Progenitor cell of endocrine pancreas (in vitro differentiated cells): ENCODE measurements at places on chromosomes 16 and 17. TPM values are rescaled to one million over a fixed set of nuclear protein-coding genes. Genes with fewer than 3 reads are reported as not detected.

Gene SNAI3
- total RNA-seq, result 1.2 and 1.9 TPM in 2 replicates

DNA sequence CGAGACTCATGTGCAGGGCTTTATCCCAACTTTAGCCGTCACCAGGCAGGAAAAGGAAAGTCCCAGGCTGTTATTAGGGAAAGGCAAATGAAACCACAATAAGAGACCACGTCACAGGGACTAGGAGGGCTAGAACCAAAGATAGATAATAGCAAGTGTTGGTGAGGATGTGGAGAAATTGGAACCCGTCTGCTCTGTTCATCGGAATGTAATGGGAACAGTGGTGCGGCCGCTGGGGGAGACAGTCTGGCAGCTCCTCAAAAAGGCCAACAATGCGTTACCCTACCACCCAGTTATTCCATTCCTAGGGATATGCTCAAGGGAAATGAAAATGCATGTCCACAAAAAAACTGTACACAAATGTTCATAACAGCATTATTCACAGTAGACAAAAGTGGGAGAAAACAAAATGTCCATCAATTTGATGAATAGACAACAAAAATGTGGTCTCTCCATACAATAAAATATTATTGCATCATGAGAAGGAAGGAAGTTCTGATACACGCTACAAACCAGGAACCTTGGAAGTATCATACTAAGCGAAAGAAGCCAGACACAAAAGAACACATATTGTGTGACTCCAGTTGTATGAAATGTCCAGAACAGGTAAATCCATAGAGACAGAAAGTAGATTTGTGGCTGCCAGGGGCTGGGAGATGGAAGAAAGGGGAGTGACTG, 19.5 kb upstream of the USP10 start:
- H3K27me3 ChIP-seq, result peaks cover 32% of the 10 kb centered on the region
- H3K4me1 ChIP-seq, result no peaks in the 10 kb centered on the region
- H3K36me3 ChIP-seq, result no peaks in the 10 kb centered on the region
- no peak overlapping the region for H3K4me3 ChIP-seq

- H3K4me3 ChIP-seq, result no peak overlapping the region
- H3K27ac ChIP-seq, result peak overlapping the region; percentile 71
- no peaks in the 10 kb centered on the region for H3K36me3 ChIP-seq
- peaks cover 6% of the 10 kb centered on the region for H3K27me3 ChIP-seq
- no peak for DNase-seq
- peaks cover 8% of the 10 kb centered on the region for H3K4me1 ChIP-seq
These were observed 67.5 kb upstream of the IRX6 start for GRCh38 chr16:55256412-55257016.

DNA sequence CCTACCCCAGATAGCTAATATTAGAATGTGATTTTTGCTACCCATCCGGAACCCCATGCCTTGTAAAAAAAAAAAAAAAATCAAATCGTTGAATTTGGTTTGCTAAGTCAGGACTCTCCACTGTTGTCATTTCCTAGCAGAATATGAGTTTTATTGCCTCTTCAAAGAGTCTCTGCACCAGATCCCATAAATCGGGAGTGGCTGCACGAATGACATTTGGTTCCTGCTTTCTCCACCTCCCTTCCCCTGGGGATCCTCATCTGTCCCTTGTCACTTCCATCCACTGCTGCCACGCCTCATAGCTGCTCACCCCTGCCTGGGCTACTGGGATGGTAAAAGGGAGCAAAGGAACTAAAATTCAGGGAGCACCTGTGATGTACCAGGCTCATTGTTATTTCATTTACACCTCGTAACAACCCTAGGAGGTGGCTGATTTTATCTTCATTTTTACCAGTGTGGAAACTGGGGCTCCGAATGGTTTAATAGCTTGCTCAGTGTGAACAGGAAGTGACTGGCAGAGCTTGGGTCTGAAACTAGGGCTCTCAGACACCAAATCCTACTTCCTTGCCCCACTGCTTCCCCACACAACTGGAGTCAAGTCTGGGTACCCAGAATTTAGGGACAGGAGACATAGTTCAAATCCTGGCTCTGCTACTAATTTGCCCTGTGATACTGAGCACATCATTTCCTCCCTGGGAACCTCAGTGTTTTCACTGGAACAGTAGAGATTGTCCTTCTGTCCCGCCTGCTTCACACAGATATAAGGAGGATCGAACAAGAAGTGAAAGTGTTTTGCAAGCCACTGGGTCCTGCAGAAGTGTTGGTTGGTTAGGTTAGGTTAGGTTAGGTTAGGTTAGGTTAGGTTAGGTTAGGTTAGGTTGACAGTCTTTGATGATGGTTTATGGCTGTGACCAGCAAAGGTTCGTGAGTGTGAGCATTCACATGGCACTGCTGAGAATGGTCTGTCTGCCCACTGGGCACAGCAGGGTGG, 585 bp upstream of the KRT36 start:
- no peak overlapping the region for H3K4me3 ChIP-seq
- peaks cover 40% of the 10 kb centered on the region for H3K27me3 ChIP-seq
- DNase-seq, result no peak

DNA sequence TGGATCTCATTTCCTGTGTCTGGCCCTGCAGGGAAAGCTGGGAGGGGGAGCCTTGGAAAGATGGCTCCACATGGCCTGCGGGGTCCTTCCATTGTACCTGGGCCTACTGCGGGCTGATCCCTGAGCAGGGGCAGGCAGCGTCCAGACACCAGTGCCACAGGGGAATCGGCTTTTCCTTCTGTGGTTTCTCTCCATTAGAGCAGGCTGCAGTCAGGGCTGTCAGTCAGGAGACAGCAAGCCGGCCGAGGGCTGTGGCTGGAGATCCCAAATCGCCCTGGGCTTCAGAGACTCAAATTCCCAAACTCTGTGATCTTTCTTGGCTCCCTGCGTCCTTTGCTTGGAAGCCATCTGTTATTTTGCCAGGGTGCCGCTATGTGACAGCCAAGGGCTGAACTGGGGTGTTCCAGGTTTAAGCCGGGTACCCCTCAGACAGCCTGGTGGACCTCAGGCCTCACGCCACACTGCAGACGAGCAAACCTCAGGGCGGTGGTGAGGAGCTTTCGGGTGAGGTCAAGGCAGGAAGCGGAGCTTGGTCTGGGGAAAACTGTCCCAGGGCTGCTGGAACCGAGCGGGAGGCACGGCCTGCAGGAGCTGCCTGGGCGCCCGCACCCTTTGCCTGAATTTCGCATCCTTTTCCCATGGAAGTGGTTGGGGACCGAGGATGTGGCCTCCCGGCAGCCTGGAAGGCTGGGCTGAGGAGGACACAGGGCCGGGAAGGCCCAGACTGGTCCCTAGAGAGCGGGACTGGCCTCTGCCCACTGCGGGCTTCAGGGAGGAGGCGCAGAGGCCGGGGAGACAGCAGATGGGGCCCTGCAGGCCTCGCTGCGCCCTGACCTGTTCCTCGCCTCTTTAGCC, 1.5 kb upstream of the CPNE7 start:
- DNase-seq, result no peak
- peaks cover 57% of the 10 kb centered on the region for H3K27me3 ChIP-seq
- no peaks in the 10 kb centered on the region for H3K36me3 ChIP-seq
- H3K4me1 ChIP-seq, result peaks cover 4% of the 10 kb centered on the region
- H3K27ac ChIP-seq, result no peak overlapping the region
- no peak overlapping the region for H3K4me3 ChIP-seq

Gene EXOC3L1
- total RNA-seq, result not detected in 2 replicates

DNA sequence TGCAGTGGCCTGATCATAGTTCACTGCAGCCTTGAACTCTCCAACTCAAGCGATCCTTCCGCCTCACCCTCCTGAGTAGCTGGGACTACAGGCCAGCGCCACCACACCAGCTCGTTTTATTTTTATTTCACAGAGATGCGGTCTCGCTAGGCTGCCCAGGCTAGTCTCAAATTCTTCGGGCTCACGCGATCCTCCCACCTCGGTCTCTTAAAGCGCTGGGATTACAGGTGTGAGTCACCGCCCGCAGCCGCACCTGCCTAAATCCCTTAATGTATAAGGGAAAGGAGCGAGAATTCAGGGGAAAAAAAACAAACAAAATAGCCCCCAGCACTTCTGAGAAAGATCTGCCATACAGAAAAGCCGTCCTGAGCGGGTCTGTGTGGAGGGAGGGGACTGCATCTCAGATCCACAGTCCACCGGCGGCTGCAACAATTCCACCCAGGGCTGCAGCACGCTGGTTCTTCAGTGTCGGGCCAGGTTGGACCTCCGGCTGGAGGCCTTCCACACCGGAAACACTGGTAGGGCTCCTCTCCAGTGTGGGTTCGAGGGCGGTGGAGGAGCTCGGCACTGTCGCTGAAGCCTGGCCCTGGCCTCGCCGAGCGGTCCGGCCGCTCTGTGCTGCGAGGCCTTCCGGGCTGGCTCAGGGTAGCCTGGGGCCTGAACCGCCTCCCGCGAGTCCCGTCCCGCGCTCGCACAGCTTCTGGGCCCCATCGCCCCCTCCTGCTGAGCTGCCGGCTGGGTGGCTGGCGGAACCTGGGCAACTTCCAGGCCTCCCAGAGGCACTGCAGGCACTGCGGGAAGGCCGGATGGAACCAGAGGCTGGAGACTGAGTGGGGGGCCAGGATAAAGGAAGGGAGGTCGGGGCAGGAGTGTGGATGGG, 7.0 kb downstream of the ZNF843 start:
- H3K4me1 ChIP-seq, result no peaks in the 10 kb centered on the region
- peaks cover 4% of the 10 kb centered on the region for H3K27me3 ChIP-seq
- no peak overlapping the region for H3K4me3 ChIP-seq
- no peak for DNase-seq
- H3K27ac ChIP-seq, result no peak overlapping the region

Gene SCARF1
- total RNA-seq, result 0.43 and 0.69 TPM in 2 replicates

GRCh38 chr16:89823087-89823823, 5.0 kb upstream of the SPIRE2 start:
- H3K4me1 ChIP-seq, result peaks cover 25% of the 10 kb centered on the region
- no peaks in the 10 kb centered on the region for H3K27me3 ChIP-seq
- H3K4me3 ChIP-seq, result no peak overlapping the region
- DNase-seq, result no peak
- H3K27ac ChIP-seq, result peak overlapping the region; percentile 97
- H3K36me3 ChIP-seq, result peaks cover 3% of the 10 kb centered on the region

Gene NPIPB6
- total RNA-seq, result 5.7 and 7.0 TPM in 2 replicates

Gene ALOX12B
- total RNA-seq, result 0.41 and 0.60 TPM in 2 replicates

Gene CCDC92B
- 0.87 and 1.3 TPM in 2 replicates for total RNA-seq

DNA sequence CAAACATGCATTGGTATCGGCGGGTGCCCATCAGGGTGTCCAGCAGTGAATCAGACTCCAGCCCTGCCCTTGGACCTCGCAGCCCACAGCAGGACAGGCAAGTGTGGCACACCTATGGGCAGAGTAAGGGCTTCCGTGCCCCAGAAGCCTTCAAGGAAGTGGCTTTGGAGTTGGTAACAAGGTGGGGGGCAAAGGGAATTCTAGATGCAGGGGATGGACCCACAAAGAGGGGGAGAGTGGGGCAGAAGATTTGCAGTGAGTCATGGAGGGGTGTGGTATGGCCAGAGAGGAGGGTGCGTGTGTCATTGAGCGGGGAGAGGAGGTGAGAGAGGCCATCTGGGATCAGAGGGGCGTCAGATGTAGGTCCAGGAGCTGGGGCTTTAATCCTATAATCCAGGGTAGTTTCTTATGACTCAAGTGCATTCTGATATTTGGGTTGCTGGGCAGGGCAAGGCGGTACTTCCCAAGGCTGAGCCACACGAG, 8.5 kb upstream of the SPNS2 start:
- H3K36me3 ChIP-seq, result no peaks in the 10 kb centered on the region
- DNase-seq, result no peak
- no peaks in the 10 kb centered on the region for H3K27me3 ChIP-seq
- H3K27ac ChIP-seq, result no peak overlapping the region
- peaks cover 5% of the 10 kb centered on the region for H3K4me1 ChIP-seq

DNA sequence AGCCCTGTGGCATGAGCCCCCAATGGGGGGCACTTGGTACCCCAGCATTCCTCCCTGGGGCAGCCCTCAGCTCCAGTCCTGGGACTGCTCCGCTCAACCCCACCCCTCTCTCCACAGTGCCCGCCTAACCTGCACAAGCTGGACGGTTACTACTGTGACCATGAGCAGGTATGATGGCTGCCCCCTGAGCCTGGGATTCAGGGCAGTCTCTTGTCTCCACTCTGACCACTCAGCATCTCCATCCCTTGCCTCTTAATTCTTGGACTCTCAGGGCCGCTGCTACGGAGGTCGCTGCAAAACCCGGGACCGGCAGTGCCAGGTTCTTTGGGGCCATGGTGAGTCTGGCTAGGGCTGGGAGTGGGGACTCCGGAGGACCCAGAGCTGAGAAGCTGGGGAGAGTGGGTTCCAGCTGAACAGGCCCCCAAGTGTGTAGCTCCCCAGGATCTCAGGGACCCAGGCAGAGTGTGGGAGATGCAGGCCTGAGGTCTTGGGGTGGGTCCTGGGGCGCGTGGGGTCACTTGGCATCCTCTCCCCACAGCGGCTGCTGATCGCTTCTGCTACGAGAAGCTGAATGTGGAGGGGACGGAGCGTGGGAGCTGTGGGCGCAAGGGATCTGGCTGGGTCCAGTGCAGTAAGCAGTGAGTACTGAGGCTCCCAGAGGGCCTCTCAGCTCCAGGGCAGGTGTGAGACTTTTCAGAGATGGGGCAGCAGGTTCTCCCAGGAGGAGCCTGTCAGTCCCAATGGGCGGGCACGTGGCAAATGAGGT, 18.0 kb downstream of the ADAM11 start:
- peaks cover 34% of the 10 kb centered on the region for H3K27me3 ChIP-seq
- DNase-seq, result no peak
- no peak overlapping the region for H3K27ac ChIP-seq

Gene GNAO1
- total RNA-seq, result 13.6 and 14.6 TPM in 2 replicates
